Brain pericyte (primary cell): ENCODE measurements at places on chromosomes 4 and X.

DNA sequence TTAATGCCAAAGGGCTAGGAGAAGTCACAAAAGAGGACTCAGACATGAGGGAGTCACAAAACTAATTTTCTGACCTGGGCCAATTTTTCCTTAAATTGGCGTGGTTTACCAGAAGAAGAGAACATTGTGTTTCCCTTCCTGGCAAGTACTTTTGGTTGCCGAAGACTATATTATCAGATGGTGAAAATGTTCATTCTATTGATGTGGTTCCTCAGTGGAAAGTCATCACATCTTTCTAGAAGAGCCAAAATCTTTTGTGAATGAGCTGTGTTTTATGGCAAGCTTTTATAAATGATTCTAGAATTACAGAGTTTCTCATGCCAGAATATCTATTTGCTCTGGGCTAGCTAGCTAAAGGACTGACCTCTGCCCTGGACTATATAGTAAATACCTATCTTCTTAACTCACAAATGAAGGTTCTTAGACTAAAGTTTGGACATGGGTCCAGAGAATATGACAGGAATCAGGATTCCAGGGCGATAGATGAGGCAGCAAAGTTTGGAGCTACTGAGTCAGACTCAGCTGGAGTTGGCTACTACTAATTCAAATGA is 288.9 kb downstream of the IL1RAPL2 start:
- no peak for DNase-seq

- no peak for DNase-seq
These were observed 22.2 kb downstream of the XG start for GRCh38 chrX:2774057-2774456.

- DNase-seq: no peak
These were observed 8.0 kb upstream of the VAMP7 start for GRCh38 chrX:155873188-155873587.

DNA sequence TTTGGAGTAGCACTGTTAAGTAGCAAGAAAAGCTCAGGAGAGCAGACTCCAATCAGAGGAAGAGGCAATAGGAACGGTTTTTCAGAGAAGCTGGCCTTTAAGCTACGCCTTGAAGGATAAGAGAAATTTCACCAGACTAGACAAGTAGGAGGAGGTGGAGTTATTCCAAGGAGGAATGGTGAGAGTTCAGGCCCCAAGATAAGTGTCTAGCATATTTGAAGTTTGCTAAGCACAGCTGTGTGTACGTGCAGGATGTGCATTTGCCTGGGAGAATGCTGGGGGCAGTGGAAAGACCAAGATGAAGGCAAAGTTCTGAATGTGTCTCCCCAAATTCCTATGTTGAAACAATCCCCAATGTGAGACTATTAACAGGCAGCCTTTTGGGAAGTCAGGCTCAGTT is 91.6 kb downstream of the SOWAHB start:
- DNase-seq: no peak

- no peak for DNase-seq
These were observed 26.7 kb downstream of the PNMA6E start for GRCh38 chrX:153374426-153374825.

GRCh38 chr4:16123356-16124084 is 39.7 kb upstream of the PROM1 start:
- no peak for DNase-seq

DNA sequence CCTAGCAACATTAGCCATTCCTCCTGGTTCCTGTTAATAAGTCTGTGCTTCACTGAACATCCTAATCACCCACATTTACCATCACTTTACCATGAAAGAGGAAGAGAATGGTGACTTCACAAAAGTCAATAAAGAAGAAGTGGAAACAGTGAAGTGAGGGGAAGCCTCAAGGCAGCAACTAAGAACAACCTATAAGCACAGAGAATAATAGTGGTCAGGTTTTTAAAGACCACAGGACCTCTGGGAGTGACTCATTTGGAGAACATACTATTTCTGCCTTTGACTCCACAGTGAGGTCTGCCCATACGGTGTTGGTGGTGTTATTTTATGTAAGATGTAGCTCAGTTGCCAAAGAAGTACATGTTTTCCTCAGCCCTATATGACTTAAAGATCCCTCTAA is 86.0 kb upstream of the TET2 start:
- DNase-seq: no peak

DNA sequence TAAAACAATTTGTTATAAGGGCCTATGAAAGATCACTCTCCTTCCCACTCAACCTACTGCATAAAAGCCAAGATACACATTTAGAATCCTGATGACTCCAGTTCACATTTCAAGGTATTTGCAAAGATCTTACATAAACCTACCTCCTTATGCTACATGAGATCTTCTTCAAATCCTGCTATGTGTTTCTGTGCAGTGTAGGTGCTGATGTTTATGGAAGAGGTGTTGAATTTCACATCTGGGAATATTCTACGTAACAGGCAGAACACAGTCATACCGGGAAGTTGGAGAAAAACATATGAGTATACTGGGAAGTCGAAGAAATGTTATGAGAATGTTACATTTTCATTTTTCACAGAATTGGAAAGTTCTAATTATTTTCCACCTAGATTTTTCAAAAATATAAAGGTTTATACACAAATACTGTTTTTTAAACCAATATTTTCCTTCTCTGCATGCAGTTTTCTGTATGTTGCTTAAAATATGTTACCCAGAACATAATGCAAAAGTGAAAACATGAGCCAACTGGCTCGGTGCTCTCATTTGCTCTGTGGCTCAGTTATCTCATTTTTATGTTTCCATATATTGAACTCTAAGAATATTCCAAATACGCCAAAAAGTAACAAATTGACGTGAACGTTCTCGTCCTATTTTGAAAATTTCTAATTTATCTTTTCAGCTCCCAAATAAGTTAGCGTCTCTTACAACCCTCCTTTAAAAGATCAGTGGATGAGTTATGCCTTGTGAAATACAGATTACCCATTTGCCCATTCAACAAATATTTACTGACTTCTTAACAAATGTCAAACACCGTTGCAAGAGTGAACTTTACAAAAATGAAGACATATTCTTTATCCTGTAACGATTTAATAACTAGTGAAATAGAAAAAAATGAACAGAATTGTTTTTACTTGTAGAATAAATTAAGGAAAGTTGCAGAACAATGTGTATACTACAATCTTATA is 899.3 kb downstream of the STIM2 start:
- no peak for DNase-seq

DNA sequence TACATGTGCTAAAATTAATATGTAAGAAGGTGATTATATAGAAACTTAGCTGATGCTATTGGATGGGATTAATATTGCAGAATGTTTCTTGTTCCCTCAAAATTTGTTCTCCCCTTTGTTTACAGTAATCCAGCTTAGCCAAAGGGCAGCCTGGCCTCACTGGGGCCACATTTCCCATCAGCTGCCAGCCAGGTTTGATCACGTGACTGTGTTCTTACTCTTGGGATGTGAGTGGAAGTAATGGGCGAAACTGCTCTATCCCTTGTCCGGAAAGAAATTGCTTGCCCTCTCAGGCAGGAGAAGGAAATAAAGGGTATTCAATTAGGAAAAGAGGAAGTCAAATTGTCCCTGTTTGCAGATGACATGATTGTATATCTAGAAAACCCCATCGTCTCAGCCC is 44.1 kb upstream of the FAT1 start:
- DNase-seq: no peak

DNA sequence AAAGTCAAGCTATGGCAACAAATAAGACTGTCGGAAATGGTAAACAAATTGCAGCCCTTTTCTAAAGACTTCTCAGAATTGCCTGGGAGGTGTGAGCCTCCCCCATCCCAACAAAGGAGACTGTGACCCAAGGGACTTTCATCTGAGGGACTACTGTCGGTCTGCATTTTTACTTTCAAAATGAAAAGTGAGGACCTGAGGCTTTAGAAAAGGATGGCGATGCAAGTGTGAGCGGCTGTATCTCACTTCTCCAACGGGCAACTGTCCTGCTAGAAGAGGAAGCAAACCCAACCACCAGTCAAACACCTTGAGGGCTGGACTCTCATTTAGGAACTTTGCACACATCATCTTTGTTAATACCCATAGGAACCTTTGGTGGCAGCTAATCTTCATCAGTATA is 62.6 kb upstream of the CLNK start:
- no peak for DNase-seq

DNA sequence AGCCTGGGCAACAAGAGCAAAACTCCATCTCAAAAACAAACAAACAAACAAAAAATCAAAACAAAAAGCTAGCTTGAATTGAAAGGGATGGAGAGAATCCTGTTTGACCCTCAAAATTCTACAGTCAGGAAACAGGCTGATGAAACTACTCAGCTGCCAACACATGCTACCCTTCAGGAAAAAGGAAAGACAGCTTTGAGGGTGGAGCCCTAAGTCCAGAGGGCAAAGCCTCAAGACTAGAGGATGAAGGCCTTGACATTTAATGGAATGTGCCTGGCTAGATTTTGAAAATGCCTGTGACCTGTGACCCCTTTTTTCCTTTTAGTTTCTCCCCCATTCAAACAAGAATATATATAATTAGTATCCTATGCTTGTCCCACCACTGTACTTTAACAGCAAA is 27.1 kb downstream of the MORC4 start:
- no peak for DNase-seq

GRCh38 chrX:73668779-73669178 is 105.8 kb downstream of the CHIC1 start:
- DNase-seq: no peak

DNA sequence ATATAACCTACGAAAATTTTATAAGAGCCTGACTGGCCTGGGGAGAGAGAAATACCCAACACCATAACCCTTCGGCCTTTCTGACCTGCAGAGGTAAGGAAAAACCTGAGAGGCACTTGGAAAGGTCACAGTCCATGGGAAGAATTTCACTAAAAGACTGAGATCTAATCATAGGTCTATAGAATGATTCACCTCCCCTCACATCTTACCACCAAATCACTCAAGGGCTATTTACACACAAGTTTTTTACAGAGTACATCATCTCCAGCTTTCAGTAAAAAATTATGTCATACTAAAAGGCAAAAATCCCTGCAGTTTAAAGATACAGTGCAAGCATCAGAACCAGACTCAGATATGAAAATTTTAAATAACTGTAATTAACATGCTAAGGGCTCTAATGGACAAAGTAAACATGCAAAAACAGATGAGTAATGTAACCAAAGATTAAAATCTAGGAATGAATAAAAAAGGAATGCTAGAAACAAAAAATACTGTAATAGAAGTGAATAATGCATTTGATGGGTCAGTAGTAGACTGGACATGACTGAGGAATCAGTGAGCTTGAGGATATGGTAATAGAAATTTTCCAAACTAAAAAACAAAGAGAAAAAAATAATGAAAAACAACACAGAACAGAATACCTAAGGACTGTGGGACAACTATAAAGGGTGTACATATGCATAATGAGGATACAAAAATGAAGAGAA is 32.1 kb upstream of the SLC16A2 start:
- DNase-seq: no peak

GRCh38 chr4:16492872-16493271 is 266.6 kb upstream of the TAPT1 start:
- DNase-seq: no peak

- DNase-seq: no peak
These were observed 125.4 kb downstream of the ATXN3L start for GRCh38 chrX:13194291-13195103.

- no peak for DNase-seq
These were observed 2.3 kb upstream of the MID1IP1 start for GRCh38 chrX:38798956-38799355.

DNA sequence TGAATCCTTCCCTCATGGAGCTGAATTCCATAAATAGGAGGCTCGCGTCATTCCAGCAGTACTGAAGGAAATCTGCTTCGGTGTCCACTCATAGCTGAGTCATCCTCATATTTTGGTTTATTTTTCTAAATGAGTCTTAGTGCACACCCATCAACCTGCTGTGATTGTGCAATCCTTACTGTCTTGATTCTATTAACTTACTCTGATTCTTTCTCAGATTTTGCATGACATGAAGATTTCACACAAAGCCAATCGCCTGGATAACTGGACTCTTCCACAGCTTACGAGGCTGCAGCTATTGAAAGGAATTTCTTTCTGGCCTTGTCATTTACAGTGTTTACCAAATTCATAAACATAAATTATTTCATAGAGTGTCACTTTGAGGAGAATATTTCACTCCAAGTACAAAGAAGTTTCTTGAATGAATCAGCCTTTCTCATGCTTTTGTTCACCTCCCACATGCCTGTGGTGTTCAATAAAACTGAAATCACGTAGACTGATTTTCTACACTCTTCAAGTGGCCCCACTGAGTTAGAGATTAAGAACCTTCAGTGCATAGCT is 207.6 kb upstream of the SLITRK2 start:
- DNase-seq: peak; percentile 46

- DNase-seq: no peak
These were observed 262.1 kb upstream of the STS start for GRCh38 chrX:6885396-6885795.

GRCh38 chrX:5390376-5390775 is 838.3 kb downstream of the NLGN4X start:
- DNase-seq: no peak

DNA sequence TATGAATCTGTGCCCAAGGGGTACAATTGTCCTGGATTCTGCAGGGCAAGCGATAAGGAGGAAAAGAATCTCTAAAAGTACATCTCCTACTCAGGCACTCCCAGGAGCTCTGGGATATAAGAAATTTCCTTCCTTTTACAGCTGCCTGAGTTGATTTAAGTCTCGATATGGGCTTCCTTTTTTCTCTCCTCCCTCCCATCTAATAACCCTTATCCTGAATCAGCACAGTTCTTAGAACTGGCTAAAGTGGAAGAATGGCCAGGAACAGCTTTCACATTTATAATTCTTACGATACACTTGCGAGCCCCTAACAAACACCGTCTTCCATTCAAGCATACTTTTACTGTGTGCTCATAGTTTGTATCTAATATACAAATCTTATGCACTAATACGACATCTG is 21.2 kb downstream of the LRP2BP start:
- no peak for DNase-seq

DNA sequence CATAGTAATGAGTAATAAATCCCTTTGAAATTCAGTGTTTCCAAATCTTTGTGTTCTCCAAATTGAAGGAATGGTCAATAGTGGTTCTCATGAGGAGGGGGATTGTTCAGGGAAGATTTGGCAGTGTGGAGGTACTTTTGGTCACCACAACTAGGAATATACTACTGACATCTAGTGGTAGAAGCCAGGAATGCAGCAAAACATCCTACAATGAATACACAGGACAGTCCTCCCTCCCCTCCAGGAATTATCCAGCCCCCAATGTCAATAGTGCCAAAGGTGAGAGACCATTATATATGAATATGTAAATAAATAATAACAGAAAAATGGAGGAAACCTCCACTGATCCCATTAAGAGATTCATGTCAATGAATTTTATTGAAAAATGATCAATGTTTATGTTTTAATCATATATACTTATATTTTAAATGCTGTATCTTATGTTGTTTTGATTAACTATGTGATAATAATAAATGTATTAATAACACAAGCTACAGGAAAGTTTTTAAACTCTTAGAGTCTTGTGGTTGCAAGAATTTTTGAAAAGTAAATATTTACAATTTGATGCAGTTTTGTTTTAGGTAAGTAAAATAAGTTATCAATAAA is 14.4 kb upstream of the FAM9A start:
- DNase-seq: no peak
